ENCODE measurements at places on chromosomes 11 and 22.

DNA sequence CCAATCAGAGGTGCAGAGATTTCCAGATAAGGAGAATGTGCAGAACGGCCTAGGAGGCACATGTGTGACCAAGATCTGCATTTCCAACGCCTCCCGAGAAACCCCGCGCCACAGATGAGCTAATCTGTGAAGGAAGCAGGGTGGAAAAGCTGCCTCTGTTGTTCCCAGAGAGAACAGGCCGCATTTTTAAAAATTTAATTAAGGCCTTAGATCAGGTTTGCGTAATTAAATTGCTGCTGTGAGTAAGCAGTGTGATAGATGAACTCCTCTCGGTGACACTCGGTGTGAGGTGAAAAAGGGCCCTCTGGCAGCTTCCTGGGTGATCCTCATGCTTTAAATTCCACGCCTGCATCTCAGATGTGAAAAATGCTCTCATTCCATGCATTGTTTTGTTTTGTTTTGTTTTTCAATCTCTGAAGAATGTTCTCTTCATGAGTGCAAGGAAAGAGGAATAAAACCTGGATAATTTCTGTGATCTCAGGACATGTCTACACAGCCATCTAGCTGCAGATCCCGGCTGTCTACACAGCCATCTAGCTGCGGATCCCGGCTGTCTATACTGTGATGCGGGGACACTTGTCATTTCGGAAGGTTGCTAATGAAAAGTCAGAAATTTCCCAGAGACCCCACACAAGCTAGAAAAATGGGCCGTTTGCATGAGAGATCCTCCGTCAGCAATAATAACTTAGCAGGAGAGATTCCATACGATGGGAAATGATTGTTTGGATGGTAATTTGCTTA lies 1398.9 kb downstream of the BRD1 start:
- no peak for DNase-seq

DNA sequence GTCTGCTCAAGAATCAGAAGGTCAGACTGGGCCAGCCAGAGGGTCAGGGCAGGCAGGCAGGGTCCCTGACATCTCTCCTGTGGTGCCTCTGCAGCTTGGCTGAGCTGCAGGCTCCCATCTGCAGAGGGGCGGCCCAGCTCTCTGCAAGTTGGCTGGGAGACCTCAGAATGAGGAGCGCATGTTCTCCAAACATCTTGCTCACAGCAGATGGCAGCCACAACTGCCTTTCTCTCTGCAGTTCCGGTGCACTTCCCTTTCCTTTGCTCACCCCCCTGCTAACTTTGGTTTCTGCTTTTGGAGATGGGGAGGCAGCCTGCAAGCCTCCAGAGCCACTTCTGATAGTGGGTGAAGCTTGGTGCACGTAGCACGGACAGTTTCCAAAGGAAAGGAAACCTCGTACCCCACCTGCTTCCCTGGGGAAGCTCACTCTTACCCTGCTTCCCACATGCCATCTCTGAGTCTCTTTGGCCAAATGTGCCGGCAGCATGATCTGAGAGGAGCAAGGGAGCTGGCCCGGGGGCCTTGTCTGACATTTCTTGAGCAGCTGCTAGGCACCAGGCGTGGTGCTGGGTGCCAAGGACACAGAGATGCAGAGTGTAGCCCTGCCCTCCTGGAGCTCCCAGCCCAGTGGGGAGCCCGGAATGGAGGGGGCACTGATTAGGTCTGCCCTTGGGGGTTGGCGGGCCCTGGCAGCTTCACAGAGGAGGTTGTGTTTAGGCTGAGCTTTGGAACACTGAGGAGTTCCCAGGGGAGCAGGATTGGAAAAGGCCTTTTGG lies 18.2 kb downstream of the DAGLA start:
- DNase-seq, result peak; percentile 48

GRCh38 chr11:108891909-108892511 lies 227.1 kb downstream of the DDX10 start:
- no peak for DNase-seq

DNA sequence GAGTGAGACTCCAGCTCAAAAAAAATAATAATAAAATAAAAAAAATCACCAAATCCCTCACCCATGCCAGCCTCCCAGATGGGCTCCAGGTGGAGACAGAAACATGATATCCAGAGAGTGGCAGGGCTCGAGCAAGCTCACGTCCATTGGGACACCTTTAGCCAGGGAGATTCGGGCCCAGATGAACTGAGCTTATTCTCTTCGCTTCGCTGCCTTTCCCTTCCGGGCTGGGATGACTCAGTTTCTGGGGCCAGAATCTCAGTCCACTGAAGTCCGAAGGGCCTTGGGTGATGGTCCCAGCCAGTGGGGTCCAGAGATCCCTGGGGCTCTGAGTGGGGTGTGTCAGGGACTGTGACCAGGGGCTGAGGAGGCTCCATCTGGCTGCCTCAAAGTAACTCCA lies 23.0 kb upstream of the MYEOV start:
- no peak for DNase-seq

- DNase-seq, result no peak
Measured at GRCh38 chr11:27648840-27649239, 51.4 kb downstream of the BDNF start.

- DNase-seq, result peak; percentile 23
Measured at GRCh38 chr11:124108156-124108555, 7.1 kb upstream of the VWA5A start.

DNA sequence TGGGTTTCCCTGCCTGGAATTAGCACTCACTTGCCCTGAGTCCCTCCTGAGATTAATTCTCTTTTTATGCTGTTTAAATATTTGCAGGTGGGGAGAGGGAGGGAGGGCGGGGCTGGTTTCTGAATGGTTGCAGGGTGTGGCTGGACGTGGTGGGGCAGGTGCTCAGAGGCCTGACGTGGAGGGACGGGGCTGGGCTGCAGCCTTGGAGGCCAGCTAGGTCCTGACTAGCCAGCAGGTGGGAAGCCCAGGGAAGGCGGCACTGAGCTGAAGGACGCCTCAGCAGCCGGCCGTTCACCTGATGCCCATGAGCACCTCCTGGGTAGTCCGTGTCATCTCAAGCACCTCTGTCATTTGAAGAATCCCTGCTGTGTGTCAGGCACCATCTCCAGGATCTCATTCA lies 21.3 kb downstream of the SGSM1 start:
- DNase-seq, result no peak

DNA sequence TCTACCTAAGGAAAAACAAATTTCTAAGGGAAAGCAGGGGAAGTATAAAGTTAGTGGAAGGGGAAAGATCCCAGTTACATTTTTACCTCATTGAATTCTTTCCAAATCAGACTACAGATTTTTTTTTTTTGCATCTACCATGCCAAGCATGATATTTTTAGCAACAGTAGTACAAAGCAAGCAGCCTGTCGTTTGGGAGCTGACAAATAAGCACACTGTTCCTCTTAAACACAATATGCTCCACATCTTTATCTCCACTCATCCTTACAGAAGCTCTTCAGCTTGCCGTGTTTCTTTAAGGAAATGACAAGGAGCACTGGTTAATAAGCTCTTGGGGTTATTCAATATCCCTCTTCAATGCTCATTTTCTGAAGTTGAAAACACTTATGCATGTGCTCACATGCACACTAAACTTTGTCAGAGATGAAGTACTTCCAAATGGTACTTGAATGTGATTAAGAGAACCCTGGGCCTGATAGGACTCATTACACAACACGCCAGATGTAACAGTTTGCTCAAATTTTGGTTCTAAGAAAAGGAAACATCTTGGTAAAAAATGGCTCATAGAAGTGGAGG lies 53.8 kb downstream of the PAX6 start:
- DNase-seq, result no peak

DNA sequence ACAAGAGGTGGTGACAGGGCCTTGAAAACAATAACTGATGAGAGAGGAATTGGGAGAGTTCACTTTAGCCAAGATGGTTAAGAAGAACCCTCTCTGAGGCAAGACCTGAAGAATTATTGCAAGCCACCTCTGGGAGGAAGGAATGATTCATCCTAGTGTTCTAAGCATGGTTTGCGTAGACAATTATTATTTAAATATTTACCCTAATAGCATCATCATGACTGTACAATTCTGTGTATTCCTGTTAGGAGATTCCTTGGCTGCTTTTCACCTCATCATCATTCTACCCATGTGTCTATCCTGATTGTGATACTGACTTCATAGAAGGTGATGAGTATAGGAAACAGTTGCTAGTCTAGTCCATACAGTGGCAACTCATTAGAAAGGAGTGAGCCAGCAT lies 264.4 kb downstream of the DDX10 start:
- DNase-seq, result no peak

DNA sequence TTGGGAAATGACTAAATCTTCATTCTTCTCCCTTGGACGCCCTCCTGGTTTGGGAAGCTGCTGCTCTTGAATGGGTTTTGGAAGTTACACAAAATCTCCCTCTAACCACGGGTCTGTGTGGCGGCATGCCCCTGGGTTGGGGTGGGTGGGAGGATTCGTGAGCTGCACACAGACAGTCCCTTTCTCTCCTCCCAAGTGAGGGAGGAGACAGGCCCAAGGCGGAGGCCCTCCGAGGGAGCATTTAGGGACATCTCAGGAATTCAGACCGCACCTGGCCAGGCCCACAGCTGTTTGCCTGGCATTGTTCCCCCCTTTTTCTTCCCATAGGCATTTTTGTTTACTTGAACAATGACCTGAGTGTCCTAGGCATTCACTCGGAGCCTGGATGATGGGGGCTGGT lies 94.1 kb downstream of the MPPED1 start:
- DNase-seq, result no peak

- no peak for DNase-seq
Measured at GRCh38 chr11:130786586-130786985, 129.7 kb downstream of the SNX19 start.

GRCh38 chr22:20601308-20601707 lies 93.9 kb downstream of the MED15 start:
- no peak for DNase-seq

All from CD4-positive, alpha-beta T cell treated with Interleukin-6 for 4 hours (primary cell).